ENCODE measurements at places on chromosomes 6 and 20.
A peak's percentile ranks its signal among the peaks of the same experiment; 100 is the strongest.

GRCh38 chr6:152605941-152606340, 31.2 kb downstream of the SYNE1 start:
- DNase-seq, result no peak

DNA sequence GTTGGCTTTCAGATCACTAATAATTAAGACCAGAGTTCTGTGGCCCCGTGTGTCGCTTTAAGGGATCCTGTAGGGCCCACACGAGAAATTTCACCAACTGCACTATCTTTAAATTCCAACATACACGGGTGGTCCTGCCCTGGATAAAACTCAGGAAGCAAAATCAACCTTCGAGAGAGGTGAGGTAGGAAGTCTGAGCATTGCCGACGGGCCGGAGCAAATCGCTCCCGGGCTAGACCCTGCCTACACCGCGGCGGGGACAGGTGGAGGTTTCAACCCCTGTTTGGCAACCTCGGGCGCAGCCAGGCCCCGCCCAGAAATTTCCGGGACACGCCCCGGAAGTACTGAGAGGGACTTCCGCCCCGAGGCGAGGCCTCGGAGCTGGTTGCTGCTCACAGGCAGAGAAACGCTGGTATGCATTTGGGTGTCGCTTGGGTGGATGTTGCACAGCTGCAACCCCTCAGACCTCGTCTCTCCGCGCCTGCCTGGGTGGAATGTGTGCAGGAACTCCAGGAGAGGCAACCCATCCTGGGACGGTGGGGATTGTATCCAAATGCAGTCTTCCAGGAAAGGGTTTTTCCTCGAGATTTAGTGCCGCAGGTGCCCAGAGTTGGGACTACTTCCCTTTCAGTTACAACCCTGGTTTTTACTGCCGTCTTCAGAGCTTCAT, 19.9 kb downstream of the ZKSCAN8 start:
- DNase-seq, result peak; percentile 64

GRCh38 chr6:43608807-43609206, 20.3 kb downstream of the GTPBP2 start:
- no peak for DNase-seq

DNA sequence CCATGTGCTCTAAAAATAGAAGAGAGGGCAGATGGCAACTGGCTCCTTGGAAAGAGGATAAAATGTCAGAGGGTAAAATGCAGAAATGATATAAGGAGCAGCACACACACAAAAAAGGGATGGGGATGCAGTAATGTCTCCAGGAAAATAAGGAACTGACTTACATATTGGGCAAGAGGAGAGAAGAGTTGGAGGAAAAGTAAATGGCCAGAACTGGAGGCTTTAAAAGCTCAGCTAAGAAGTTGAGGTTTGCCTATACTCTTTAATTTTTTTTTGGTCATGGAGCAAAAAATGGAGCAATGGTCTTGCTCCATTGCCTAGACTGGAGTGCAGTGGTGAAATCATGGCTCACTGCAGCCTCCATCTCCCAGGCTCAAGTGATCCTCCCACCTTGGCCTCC, 93.7 kb downstream of the SULF2 start:
- DNase-seq, result no peak

- DNase-seq, result no peak
Measured at GRCh38 chr20:10519361-10520046, 84.4 kb downstream of the SLX4IP start.

DNA sequence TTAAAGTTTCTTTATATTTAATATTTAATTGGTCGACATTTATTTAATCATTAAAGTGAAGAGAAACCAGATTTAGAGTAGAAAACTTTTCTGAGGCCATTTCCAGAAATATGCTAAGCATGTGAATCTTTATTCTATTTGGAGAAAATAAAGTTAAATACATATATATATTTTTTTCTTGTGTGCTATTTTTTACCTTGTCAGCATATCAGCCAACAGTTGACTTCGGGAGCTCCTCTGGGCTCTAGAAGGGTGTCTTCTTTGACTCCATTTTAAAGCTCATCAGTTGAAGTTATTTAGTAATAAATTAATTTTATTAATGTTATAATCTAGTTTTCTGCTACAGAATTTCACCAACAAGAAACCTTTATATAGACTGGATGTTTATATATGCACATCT, 73.1 kb downstream of the SH3BGRL2 start:
- DNase-seq, result no peak

- DNase-seq, result peak; percentile 48
Measured at GRCh38 chr20:36644032-36644705, 1.8 kb downstream of the SLA2 start.

DNA sequence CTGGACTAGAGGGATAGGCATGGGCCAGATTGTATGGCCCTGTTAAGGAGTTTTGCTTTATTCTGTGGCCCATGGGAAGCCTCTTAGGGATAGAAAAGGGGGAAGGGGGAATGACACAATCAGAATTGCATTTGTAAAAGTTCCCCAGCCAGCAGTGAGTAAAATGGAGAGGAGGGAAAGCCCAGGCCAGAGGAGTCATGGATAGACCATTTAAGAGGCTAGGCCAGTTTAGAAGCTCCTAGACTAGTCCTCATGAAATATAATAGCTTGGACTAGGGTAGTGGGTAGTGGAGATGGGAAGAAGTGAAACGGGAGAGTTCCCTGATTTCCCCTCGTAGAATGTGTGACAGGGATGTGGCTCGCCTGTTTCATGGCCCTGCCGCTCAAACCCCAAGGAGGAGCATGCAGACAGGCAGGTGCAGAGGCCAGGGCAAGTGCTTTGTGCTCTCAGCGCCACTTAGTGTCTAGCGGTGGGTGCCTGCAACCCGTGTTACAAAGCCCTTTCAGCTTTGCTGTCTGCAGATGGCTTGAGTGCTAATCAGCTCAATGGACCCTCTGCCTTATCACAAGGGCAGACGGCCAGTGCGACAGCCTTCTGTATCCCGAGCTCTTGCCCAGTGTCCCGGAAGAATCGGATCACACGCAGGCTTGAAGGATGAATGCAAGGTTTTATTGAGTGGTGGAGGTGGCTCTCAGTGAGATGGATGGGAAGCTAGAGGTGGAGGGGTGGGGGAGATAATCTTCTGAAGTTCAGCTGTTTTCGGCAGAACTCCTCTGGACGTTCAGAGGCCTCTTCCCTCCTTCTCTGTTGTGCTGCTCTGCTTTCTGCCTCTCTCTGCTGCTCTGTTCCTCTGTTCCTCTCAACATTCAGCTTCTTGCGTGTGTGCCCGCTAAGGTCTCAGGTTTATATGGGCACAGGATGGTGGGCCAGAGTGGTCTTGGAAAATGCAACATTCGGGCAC, 141.1 kb downstream of the CEP57L1 start:
- DNase-seq, result peak; percentile 9

- DNase-seq, result peak; percentile 11
Measured at GRCh38 chr20:51022803-51023616, at the start of gene KCNG1. KCNG1 (minus strand) TSS chr20:51023107; CDS start chr20:51010338, 12,769 bp downstream.

DNA sequence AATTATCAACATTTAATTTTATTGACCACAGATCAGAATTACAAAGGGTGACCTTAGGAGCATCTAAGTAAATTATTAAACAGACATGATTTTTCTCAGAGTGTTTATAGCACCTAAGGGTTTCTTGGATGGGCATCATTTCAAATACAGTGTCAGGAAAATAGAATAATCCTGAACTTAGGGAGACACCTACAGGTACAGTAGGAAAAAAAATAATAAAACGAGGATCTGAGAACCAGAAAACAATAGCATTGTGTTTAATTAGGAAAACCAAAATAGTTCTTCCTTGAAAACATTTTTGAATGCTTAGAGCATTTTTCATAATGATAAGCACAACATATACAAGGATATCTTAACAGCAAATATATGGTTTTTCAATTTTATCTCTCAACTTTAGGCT, 39.2 kb downstream of the MMUT start:
- DNase-seq, result no peak
